Type B pancreatic cell (in vitro differentiated cells): ENCODE measurements at places on chromosomes 7 and 10.
A peak's percentile ranks its signal among the peaks of the same experiment; 100 is the strongest.

GRCh38 chr7:100466653-100467605 is 2.9 kb upstream of the SPACDR start:
- peak; percentile 66 for DNase-seq

GRCh38 chr7:156050636-156051569 is 238.6 kb upstream of the SHH start:
- no peak for DNase-seq

GRCh38 chr7:90119178-90119971 is 34.9 kb upstream of the STEAP1 start:
- no peak for DNase-seq

DNA sequence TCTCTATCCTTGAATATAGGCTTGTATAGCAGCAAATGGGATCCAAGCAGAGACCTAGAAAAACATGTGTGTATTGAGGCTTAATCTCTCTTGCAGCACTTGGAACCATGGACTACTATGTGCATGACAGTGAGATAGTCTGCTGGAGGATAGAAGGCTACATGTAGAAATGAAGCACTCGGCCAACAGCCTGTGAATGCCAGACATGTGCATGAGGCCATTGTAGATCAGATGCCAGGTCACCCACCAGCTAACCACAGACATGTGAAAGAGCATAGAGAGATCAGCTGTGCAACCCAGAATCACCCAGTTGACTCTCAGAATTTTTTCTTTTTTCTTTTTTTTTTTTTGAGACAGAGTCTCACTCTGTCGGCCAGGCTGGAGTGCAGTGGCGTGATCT is 90.9 kb downstream of the NT5C2 start:
- DNase-seq, result no peak

DNA sequence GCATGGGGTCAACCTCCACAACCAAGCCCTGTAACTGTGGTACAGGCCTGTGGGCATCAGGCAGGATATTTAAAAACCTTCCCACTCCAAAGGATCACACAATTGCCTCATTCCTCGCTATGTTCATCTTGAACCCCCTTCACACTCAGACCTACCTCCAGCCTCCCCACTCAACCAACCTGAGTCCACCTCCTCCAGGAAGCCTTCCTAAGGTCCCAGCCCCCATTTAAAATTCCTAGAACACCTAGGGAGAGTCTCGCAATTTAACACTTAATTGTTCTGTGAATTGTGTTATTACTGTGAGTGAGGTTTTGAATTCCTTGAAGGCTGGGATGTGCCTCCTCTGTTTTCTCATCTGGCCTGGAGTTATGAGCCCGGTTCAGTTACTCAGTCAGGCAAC is 93.1 kb upstream of the SMNDC1 start:
- no peak for DNase-seq

GRCh38 chr7:52635021-52635420 is 400.4 kb upstream of the POM121L12 start:
- DNase-seq, result no peak

GRCh38 chr7:158495216-158495615 is 92.4 kb downstream of the PTPRN2 start:
- no peak for DNase-seq

GRCh38 chr10:69363666-69364065 is 53.1 kb downstream of the TACR2 start:
- DNase-seq, result no peak

- no peak for DNase-seq
These were observed 83.3 kb downstream of the VWDE start for GRCh38 chr7:12320241-12320986.

- DNase-seq, result no peak
These were observed 57.6 kb upstream of the NANOS1 start for GRCh38 chr10:118971876-118972275.

- DNase-seq, result no peak
These were observed 39.2 kb downstream of the LDB3 start for GRCh38 chr10:86707505-86707904.

GRCh38 chr7:17103984-17104383 is 194.5 kb upstream of the AHR start:
- DNase-seq, result no peak

DNA sequence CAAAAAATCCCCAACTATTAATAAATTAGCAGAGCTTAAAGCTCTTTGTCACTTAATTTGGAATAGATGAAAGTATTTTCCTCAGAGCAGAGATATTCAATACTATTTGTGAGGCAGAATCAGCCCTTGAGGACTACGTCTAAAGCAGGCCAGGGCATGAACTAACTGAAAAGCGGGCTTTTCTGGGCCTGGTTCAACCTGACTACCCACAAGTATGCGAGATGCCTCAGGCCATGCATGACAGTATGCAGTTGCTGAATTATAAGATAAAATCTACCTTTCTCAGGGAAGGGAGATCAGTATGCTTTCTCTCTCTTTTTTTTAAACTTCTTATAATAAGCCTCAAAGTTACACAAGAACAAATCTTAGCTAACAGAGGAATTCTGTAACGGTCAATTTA is 20.1 kb downstream of the TMEM168 start:
- DNase-seq, result no peak
